ENCODE measurements at places on chromosomes 6 and 20.

DNA sequence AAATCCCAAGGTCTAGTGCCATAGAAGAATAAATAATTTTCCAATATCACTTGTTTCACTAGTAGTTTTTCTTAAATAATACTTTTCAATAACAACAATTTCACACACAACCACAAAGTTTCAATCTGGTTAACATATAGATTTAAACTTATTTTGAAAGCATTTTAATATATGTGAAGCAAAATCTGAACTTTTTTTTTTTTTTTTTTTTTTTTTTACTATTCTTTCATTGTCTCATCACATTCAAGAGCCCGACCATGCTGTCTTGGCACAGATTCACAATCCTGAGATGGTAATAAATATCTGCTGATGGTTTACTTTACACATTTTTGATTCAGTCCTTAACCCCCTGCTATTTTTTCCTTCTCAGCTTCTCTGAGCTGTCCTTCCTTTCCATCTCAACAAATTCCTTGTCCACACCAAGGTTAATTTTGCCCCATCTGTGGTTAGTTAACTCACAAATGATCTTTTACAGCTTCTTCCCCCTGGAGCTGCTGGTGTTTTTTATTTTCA, 262.8 kb downstream of the TMEM242 start:
- no peak for DNase-seq

DNA sequence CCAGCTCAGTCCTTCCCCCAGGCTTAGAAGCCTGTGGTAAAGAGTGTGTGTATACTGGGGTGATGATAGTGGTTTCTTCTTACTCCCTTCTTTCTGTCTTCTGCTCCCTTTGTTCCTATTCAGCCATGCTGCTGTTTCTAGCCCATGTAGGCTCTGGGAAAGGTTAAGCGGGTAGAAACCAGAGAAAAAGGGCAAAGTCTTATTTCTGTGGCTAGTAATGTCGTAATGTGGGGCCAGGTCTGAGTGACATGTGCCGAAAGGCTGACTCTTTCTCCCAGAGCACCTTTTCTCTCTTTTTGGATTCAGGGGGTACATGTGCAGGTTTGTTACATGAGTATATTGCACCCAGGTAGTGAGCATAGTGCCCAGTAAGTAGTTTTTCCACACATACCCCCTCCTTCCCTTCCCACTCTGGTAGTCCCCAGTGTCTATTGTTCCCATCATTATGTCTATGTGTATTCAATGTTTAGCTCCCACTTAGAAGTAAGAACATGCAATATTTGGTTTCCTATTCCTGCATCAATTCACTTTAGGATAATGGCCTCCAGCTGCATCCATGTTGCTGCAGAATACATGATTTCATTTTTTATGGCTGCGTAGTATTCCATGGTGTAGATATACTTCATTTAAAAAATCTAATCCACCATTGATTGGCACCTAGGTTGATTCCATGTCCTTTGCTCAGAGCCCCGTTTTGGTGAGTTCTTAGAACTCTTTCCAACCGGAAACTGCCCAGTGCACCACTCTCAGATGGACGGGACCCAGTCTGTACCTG, 74.3 kb downstream of the EFHC1 start:
- no peak for DNase-seq

GRCh38 chr6:3615391-3616380, 135.8 kb downstream of the PXDC1 start:
- DNase-seq = no peak

GRCh38 chr6:33431880-33432541, 12.1 kb downstream of the SYNGAP1 start:
- DNase-seq = no peak

GRCh38 chr20:23268792-23269354, 81.7 kb upstream of the NXT1 start:
- DNase-seq = no peak

DNA sequence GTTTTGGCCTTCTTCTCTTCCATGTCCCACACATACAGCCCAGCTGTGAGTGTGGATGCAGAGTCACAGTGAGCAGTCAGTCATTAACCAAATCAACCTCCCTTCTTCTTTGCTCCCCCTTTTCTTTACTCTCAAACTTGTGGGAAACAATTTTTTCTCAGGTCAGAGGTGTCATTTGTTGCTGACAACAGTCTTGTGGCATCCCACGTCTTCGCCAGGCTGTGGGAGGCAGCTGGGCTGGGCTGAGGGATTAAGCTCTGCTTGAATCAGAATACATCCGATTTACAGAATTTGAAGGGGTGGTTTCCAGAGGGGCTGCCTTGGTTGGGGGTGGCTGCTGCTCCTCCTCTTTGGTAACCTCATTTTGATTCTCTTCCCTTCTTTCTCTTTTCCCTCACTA, 40.5 kb downstream of the SCGN start:
- no peak for DNase-seq

DNA sequence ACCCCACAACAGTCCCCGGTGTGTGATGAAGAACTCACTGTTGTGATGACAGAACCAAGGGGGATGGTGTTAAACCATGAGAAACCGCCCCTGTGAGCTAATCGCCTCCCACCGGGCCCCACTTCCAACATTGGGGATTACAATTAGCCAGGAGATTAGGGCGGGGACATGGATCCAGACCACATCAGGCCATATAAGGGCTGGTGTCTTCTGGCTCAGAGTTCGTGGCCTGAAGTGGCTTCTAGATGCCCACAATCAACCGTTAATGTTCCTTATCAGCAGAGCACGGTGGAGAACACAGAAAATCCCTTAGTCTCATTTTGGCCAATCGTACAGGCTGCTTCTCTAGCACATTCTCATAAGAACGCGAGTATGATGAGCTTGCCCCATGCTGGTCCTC, 10.9 kb upstream of the MAS1 start:
- DNase-seq = no peak

GRCh38 chr6:32539839-32540238, 9.8 kb upstream of the HLA-DRB5 start:
- DNase-seq = no peak

DNA sequence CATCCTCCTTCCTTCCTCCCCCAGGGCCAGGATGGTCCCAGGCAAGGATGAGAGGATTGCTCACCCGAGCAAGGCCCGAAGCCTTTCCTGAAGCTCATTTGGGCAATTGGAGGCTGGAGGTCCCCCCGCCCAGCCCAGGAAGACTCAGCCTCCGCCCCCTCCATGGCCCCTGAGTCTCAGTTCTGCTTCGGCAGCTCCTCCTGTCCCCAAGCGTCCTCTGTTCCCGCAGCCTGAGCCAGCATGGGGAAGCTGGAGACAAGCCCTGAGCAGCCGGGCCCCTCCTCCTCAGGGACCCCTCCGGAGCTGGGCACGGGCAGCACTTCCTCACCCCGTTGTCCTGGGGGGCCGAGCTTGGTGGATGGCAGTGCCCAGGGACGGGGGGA, 26.0 kb downstream of the SLC17A9 start:
- DNase-seq = no peak

DNA sequence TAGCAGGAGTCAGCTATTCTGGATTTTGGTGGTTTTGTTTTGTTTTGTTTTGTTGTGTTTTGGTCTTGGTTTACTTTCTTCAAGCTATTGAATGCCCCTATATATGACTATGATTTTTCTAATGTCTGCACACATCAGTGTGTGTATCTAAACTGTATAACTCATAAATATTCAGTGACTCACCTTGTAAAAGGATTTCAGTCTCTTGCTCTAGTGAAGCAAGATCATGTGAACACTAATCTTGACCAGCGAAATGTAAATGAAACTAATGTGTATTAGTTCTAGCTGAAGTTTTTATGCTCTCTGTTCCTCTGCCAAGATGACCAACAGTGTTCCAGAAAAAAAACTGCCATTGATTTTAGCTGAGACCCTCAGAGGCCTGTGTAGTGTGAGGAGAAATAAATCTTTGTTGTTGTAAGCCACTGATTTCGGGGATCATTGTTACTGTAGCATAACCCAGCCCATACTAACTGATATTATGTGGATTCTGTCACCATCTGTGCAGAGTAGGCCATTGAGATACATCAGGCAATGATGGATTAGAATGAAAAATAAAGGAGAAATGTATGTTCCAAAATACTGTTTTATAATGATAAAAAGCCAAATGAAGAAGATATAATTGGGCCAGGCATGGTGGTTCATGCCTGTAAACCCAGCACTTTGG, 11.5 kb upstream of the BTBD9 start:
- no peak for DNase-seq

GRCh38 chr6:168037856-168038255, 40.4 kb downstream of the KIF25 start:
- no peak for DNase-seq
